ENCODE measurements at places on chromosomes 11 and 22.

GRCh38 chr11:63404161-63404935 lies 34.8 kb downstream of the SLC22A9 start:
- DNase-seq = no peak

DNA sequence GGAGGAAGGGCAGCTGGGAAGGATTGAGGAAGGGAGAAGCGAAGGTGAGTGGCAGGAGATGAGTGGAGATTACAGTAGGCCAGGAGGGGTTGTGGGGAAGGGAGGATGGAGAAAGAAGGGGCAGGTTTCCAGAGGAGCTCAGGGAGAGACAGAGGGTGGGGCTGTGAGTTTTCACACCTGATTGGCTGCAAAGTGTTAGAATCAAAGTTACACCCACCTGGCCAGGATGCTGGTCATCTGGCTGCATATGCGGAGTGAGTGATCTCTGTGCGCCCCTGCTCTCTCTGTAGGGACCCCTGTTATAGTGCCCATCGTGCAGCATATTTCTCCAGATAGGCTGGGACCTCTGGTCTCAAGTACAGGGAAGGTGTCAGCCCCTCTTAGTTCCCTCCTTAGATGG lies 18.3 kb downstream of the AMPD3 start:
- no peak for DNase-seq

GRCh38 chr11:34316347-34317035 lies 41.3 kb downstream of the ABTB2 start:
- DNase-seq = no peak

DNA sequence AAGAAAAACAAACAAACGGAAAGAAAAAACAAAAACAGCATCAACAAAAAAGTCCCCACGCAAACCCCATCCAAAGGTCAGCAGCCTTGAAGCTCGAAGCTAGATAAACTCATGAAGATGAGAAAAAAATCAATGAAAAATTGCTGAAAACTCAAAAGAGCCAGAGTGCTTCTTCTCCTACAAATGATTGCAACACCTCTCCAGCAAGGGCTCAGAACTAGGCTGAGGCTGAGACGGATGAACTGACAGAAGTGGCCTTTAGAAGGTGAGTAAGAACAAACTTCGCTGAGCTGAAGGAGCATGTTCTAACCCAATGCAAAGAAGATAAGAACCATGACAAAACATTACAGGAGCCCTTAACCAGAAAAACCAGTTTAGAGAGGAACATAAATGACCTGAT lies 18.4 kb upstream of the FTH1 start:
- DNase-seq = no peak

- no peak for DNase-seq
Observed at GRCh38 chr11:34926831-34927132, 10.4 kb downstream of the PDHX start.

- DNase-seq = no peak
Observed at GRCh38 chr11:96279018-96279895, 63.7 kb downstream of the MAML2 start.

GRCh38 chr11:32044158-32044863 lies 46.6 kb upstream of the RCN1 start:
- DNase-seq = no peak

DNA sequence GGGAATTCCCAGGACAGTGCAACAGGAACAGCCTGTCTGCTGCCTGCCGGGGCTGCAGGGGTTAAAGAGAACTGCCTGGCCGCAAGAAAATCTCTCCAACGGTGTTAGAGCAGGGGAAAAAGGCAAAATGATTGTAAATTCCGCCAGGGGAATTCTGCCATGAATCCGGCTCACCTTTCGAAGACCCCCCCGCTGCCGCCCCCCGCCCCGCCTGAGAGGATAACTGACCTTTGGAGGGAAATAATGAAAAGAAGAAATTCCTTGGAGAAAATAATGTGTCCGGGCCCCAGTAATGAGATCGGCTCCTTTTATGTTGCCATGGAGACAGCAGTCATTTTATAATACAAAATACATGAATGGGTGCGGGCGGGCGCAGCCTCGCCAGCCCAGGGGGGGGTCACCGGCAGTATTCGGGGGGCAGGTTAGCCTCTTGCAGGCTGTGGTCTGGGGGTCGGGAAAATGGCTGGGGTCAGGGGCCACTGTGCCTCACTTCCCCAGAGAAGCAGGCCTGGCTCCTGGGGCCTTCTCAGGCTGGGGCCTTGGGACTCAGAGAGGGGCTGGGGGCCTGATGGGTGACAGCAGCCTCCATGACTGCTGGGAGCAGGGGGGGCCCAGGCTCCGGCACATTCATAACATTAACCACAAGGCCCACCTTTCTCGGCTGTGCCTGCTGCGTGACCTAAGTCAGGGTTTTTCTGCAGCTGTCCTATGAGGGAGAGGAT lies 228.1 kb downstream of the MN1 start:
- no peak for DNase-seq

GRCh38 chr22:42717197-42717928 lies 3.3 kb downstream of the A4GALT start:
- peak; percentile 22 for DNase-seq

GRCh38 chr22:27687984-27688545 lies 113.5 kb downstream of the MN1 start:
- no peak for DNase-seq

- no peak for DNase-seq
Observed at GRCh38 chr11:121206810-121207209, 85.8 kb upstream of the SC5D start.

DNA sequence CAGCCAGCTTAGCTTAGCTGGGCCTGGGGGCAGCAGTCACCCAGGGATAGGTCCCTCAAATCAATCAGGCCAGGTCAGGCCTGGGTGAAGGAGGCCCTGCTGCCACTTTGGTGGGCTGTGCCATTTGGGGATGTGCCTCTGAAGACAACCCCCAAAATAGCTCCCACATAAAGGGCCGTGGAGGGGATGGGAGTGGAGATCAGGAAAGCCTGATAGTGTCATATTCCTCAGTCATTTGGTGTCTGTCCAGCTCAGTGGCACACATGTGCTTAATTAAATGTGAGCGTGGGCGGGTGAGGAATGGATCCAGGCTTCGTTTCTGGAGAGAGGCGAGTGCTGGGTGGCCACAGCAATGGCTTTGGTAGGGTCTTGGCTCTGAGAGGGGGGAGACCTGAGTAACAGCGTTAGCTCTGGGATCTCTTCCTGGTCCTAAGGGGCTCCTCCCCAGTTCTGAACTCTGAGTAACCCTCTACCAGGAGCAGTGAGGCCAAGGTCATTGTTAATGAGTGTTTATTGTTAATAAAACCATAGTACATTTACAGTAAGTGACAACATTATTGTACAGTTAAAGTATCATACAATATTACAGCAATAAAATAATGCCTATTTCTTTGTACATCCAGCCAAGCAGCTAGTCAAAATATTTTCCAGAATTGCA lies 45.2 kb downstream of the NAT10 start:
- no peak for DNase-seq

DNA sequence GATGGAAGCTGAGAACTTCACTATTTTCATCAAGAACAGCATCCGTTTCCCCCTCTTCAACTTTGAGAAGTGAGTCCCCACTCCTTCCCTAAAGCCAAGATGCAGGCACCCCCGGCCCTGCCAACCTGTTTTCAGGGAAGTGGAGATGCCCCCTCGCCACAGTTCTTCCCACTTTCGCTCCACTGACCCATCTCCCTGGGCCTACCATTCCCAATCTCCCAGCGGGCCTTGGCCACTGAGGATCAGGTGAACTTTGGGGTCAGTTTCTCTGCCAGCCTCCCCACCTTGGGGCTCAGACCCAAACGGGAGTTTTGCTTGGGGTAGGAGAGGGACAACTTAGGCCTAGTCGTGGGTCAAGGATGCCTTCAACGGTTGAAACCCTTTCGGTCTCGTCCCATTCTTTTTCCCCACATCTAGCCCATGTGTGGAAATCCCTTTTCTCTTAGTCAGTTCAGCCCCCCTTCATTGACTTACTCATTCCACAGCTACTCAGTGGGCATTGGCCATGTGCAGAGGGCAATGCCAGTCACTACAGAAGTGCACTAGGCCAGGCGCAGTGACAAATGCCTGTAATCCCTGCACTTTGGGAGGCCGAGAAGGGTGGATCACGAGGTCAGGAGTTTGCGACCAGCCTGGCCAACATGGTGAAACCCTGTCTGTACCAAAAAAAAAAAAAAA lies 10.6 kb downstream of the P2RX3 start:
- no peak for DNase-seq

- no peak for DNase-seq
Observed at GRCh38 chr11:101442171-101442570, 141.6 kb downstream of the TRPC6 start.

GRCh38 chr11:107676336-107677057 lies 35.4 kb downstream of the SLN start:
- DNase-seq = no peak

DNA sequence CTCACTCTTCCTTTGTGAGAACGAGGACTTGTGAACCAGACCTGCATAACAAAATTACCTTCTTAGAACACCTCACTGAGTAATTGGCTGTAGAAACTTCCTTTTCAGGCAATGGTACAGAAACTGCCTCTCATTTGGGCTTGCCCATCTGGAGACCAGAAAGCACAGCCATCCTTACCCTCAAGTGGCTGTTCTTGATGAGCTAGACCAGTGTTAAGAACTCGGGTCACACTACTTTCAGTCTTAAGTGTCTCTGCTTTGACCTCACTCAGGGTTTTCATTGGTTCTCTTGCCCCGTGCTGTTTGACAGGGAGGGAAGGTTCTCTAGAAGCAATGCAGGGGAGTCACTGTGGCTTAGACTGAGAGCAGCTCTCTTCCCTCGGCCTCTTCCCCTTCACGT lies 29.3 kb downstream of the NAT10 start:
- no peak for DNase-seq

DNA sequence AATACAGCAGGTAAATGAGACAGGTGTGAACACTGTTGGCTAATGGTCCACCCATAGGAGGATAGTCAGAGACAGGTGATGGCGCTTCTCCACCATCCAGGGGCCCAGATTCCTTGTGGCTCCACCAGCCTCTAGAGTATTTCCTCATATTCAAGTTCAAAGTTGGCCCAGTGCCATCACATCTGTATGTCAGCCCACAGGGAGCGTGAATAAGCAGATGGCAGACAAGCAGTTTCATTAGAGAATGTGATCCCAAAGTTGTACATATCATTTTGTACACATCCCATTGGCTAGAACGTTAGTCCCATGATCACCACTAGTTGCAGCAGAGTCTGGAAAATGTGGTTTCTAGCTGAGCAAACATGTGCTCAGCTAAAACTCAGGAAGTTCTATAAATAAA lies 11.0 kb upstream of the CWF19L2 start:
- no peak for DNase-seq

- no peak for DNase-seq
Observed at GRCh38 chr22:22110548-22111266, 128.1 kb upstream of the TOP3B start.

DNA sequence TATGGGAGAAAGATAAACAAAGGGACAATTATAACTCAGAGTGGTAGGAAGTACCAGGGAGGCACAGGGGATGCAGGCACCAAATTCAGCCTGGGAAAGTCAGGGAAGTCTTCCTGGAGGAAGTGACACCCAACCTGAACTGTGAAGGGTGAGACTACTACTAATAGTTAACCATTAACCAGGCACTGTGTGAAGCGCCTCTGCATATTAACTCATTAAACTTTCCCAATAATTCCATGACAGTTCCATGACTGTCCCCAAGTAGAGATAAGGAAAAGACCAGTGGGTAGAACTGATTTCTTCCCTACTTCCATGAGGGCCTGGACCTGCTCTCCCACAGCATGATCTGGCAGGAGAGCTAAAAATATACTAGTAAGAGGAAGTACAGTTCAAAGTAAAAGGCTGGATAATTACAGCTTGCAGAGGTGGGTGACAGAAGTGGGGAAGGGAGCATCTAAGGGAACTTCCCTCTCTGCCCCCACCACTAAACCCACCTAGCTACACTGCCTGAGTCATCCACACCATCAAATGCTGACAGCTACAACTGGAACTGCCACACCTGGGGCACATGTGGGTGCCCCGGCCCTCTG lies 4.7 kb upstream of the AP1B1 start:
- no peak for DNase-seq
